ENCODE measurements at places on chromosomes 12 and 14.

GRCh38 chr12:64671681-64672080 lies 61.4 kb downstream of the RASSF3 start:
- DNase-seq: no peak

DNA sequence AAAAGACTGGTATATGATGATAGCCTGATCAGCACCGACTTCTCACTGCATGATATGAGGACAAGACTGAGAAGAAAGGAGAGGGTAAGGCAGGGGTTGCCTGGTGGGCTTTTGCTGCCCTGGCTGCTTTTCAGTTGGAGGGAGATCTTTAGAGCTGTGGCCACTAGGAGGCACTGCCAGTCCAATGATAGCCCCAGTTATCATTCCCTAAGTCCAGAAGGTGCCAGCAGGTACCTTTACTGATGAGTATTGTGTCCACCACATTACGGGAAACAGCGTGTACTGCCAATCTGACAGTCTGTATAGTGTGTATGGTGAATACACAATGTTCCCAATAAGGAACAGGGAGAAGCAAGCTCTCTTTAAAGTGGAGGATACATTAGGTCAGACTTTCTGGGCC lies 55.8 kb upstream of the CCDC175 start:
- peak; percentile 10 for DNase-seq

GRCh38 chr14:53389202-53389601 lies 236.1 kb upstream of the DDHD1 start:
- DNase-seq: no peak

DNA sequence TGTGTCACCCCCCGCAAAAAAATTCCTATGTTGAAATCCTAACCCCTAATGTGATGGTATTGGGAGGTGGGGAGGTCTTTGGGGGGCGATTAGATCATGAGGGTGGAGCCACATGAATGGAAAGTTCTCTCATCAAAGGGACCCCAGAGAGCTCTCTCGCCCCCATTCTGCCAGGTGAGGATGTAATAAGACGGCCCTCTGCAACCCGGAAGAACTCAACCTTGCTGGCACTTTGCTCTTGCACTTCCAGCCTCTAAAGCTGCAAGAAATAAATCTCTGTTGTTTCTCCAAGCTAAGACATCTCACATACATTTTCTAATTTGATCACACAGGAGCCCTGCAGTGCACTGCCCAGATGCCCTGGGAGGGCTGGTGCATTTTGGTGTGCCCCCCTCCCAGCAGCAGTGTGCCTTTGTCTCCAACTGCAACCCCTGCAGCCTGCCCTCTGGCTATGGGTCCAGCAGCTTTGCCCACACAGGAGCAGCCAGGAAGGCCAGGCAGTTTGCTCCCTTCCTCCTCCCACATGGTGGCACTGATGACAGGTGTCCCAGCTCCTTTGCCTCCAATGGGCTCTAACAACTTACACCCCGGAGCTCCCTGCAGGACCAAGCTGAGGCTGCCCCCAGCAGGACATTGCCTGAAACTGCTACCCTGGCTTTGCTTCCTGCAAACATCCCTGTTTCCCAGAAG lies 59.3 kb downstream of the C14orf132 start:
- DNase-seq: peak; percentile 22

DNA sequence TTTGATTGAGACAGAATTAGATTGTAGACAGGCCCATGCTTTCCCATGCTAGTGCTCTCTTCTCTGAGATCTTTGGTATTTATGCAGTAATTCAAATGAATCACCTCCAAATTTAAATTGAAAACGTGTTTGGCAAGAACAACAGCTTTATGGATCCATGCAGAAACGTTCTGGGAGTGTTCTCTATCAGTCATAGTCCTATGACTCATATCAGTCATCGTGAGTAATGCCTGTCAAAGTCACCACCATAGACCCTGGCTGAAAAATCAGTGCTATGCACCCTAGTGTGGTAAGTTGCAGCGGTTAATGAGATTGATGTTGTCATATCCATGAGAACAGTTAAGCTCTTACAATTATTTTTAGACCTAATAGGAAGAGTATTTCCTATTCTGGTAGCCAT lies 90.1 kb upstream of the FOXG1 start:
- no peak for DNase-seq

- no peak for DNase-seq
Measured at GRCh38 chr14:32692441-32692840, 246.2 kb upstream of the NPAS3 start.

GRCh38 chr14:65604936-65605335 lies 192.4 kb downstream of the FUT8 start:
- DNase-seq: no peak

DNA sequence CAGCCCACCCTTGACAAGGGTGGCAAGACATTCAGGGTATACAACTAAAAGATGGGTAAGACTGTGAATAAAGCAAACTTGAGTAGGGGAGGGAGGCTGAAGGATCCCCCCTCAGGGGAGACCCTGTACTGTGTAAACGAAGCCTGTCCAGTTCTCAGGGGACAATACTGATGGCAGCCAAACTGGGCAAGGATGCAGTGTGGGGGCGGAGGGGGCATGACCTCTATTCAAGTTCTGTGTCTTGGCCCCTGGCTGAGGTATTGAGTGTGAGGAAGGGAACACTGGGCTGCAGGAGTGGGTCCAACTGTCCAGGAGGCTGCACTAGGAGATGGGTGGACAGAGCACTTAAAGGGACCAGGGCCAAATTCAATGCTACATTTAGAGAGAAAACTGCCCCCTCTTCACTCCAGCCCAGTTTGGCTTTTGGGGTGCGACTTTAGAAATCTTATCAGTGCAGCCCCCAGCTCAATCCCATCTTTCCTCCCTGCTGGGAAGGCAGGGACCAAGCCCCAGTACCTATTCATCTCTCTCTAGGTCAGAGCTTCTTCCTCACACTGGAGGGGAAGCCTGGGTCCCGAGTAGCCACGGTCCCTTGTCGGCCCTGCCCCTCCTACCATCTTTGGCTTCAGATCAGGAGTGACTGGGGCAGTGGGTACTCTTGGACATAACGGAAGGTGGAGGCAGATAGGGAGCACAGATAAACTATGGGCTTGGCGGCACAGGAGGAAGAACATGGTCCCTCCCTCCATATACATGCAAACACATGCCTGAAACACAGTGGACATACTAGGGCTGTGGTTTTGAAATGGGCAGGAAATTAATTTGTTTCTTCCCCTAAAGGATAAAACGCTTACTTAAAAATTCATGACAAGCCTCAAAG lies 11.8 kb downstream of the SLC39A5 start:
- no peak for DNase-seq

DNA sequence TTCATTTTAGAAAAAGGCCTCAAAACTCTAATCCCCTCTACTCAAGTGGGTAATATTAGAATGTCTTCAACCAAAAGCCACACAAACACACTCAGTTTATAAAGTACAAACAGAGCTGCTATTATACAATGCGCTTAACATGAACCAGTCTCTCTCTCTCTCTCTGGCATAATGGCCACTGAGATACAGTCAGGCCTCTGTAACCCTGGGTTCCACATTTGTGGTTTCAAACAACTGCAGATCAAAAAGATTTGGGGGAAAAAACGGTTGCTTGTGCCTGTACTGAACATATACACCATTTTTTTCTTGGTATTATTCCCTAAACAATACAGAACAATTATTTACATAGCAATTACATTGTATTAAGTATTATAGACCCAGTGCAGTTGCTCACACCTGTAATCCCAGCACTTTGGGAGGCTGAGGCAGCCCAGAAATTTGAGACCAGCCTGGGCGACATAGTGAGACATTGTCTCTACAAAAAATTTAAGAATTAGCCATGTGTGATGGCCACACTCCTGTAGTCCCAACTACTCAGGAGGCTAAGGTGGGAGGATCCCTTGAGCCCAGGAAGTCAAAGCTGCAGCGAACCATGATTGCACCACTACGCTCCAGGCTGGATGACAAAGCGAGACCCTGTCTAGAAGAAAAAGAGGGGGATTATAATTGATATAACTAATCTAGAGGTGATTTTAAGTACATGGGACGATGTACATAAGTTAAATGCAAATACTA lies 5.6 kb downstream of the SLC11A2 start:
- DNase-seq: no peak

DNA sequence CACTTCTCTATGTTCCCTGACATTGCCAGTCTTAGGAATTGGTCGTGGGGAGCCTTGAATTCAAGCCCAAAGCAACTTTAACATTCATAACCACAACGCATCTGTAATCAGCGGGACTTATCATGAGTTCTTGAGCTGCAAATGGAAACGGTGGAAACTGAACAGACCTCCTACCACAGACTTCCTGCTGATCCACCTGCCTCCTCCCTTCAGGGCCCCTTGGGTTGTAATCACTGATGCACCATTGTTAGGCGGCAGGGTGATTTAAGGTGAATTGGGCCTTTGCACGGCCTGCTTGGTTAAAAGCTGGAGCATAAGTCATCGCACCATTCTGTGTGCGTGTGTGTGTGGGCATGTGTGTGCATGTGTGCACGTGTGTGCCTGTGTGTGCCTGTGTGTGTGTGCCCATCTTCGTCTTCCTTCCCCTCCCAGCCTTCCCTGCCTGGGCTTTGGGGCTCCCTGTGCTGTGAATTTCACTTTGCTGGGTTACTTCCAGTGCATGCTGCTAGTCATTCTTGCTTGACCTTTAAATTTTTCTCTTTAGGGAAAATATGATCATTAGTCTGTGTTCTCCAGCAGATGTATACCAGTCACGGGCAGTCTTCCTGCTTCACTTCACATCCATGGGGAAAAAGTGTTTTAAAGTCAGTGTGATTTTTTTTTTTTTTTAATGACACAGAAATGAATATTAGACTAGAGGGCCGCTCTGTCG lies 29.1 kb downstream of the CHST11 start:
- no peak for DNase-seq

- no peak for DNase-seq
Measured at GRCh38 chr12:27148791-27149190, 66.4 kb upstream of the C12orf71 start.

DNA sequence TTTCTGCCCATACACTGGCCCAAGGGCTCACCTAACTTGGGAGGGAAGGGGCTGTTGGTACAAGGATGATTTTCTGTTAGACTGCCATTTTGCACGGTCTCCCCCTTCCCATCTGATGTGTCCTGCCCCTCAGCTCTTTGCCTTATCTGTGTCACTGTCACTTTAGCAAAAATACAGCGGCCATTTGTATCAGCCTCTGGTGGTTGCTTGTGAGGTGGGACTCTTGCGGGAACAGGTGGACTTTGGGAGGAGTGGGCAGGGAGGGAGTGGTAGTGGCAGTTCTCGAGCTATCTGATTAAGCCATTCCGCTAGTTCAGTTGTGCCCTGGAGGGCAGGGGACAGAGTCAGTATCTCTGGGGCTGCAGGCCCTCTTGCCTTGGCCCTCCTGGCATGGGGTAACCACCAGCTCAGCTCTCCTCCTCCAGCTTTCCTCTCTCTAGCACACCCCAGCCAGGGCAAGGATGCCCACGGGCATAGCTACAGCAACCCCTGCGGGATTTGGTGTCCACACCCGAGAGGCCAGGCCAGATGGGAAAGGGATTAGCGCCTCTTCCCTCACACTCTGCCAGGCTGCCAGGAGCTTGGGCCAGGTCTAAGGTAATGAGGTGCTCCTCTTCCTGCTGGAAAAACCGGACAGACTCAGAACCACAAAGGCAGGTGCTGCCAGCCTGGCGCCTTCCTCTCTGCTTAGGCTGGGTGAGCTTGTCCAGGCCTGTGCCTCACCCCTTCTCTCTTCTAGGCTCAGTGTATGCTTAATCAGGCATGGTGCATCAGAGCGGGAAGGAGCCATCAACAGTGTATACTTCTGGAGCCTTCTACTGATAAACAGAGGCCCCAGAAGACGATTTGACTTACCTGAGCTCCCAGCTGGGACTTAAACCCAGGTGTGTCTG lies 8.7 kb downstream of the SLC48A1 start:
- DNase-seq: no peak

Measured in NCI-H1436 treated with DMSO at 0.1 percent for 48 hours (cell line).